SJCRH30 (cell line): ENCODE measurements at places on chromosomes 2 and 18. TPM values are rescaled to one million over a fixed set of nuclear protein-coding genes. Genes with fewer than 3 reads are reported as not detected.

DNA sequence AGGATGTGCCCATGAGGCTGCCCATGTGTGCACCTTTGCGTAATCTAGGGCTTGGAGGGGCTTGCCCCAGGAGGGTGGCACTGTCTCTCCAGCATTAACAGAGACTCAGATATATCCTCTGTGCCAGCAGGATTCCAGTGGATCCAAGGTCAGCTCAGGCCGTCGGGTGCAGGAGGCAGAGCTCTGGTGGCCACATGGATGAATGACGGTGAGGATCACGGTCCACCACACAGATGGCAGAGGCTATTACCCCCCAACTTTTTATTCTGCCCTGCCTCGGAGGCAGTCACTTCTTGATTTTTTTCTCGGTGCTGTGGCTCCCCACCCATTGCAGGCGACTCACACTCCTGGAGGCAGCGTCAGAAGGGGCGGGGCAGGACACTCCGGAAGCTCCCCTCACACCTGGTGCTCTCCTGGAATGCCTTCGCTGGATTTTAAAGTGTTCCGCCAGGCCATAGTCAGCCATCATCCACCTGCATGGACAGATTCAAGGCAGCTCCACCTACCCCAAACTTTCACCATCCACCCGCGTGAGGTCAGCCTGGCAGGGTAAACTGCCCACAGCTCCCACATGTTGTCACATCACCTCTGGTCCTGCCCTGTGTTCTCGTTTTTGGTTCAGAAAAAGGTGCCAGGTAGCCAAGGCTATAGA, 602.9 kb upstream of the RAB6C start:
- H3K36me3 ChIP-seq = no peaks in the 10 kb centered on the region
- no peaks in the 10 kb centered on the region for H3K27me3 ChIP-seq
- no peaks in the 10 kb centered on the region for H3K4me1 ChIP-seq
- no peak overlapping the region for H3K4me3 ChIP-seq
- H3K27ac ChIP-seq = no peak overlapping the region
- DNase-seq = no peak

Gene CCDC68
- total RNA-seq = 0.36 TPM in 1 of 2 replicates, not detected in the other

Gene IL1RL1
- total RNA-seq = not detected in 2 replicates

Gene INO80B
- 9.0 and 14.2 TPM in 2 replicates for total RNA-seq

DNA sequence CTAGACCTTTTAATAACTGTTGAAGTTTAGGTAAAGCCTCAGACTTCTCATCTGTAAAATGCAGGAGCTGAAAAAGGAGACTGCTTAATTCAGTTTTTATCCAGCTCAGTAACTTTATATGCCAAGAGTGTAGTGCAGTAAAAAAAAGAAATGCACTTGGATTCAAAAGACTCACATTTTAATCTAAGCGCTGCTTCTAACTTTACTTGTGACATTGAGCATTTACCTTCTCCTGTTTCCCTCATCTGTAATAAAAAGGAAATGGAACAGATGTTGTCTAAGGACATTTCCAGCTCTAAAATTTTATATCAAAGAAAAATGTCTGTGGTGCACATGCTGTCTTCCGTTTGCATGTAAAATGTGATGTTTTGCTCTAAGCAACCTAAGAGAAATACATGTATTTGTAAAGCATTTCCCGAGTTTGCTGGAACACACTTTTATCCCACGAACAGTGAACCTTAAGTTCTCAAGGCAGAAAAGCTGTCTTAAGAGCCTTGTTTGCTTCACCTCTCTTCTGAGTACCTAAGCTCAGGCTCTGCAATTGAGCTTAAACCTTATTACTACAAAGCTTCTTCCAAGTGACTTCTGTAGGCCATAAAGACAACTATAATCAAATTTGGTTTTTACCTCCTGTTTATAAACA, 24.2 kb upstream of the TANK start:
- no peaks in the 10 kb centered on the region for H3K36me3 ChIP-seq
- H3K27ac ChIP-seq = peak overlapping the region; percentile 38; the same call in 1 of the 2 replicates
- no peaks in the 10 kb centered on the region for H3K27me3 ChIP-seq
- H3K4me1 ChIP-seq = peaks cover 36% of the 10 kb centered on the region
- no peak overlapping the region; the same call in 1 of the 2 replicates for H3K4me3 ChIP-seq

Gene GALR1
- total RNA-seq = not detected in 2 replicates

Gene TUBA3E
- total RNA-seq = not detected in 2 replicates

DNA sequence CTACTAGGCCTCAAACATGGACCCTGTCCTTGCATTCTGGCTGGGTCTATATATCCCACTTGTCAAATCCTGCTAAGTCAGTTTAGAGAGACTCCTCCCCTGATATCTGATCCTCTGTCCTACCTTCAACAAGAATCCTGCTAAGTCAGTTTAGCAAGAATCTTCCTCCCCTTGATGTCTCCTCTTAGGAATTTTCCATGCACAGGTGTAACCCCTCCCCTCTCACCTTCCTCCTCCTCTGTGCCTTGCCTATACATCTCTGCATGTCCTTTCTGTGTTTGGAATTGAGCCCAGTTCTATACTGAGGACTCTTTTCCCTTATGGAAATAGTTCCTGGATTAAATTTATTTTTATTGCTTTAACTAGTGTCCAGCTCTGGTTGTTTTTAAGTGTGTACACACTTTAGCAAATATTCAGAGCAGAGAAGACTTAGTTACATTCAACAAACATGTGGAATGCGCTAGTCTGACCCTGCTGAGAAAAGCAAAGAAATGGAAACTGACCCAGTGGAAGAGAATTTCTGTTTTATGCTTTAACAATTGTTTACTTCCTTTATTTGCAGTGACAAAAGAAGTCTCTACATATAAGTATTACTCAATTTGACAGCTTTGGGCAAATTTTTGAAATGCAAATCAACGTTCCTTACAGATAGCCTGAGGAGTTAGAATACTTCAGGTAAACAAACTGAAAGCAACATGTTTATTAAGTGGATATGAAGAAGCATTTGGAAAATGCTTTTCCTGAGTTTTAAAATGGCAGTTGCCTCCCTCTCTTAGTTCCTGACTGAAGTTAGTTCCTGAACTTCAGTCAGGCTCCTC, 80.6 kb downstream of the RIT2 start:
- no peak overlapping the region for H3K27ac ChIP-seq
- no peak for DNase-seq
- H3K4me3 ChIP-seq = no peak overlapping the region
- no peaks in the 10 kb centered on the region for H3K36me3 ChIP-seq

GRCh38 chr2:215577356-215577755, 141.5 kb upstream of the FN1 start:
- H3K27ac ChIP-seq = no peak overlapping the region
- no peaks in the 10 kb centered on the region for H3K36me3 ChIP-seq
- no peak overlapping the region for H3K4me3 ChIP-seq
- H3K4me1 ChIP-seq = 0 out of 2 replicates have a peak, but pooled peaks cover 2% of the 10 kb centered on the region
- no peak for DNase-seq

DNA sequence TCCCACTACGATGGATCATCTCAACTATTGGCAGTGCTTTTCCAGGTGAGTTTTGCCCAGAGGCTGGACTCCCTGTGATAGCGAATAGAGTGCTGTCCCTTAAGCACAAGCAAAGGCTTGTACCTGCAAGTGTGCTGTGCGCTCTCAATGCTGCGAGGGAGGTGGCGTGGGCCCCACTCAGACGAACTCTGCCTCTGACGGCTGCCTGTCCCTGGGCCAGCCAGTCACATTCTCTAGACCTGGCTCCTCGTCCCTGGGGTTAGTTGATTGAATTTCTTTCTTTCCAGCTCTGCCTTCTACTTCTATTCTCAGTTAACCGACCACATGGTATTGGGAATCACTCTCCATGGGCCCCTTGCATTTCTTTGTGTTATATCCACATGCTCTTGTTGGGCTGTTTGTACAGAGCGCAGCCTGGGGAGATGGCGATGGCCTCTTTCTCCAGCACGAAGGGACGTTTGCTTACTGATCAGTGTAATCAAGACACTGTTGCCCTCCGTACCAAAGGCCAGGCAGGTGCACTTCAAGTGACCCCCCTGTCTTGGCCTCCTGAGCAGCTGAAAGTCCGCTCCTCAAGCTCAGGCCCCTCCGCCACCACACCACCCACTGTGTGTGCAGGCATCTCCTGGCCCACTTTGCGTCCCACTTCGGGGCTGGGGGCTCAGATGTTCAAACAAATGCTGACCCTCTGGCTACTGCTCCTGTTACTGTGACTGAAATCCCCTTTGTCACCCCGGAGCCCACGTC, 151.3 kb downstream of the ZNF236 start:
- DNase-seq = no peak
- no peaks in the 10 kb centered on the region for H3K27me3 ChIP-seq
- no peak overlapping the region for H3K4me3 ChIP-seq
- H3K36me3 ChIP-seq = no peaks in the 10 kb centered on the region
- no peak overlapping the region for H3K27ac ChIP-seq
